CD4-positive, alpha-beta T cell (primary cell): ENCODE measurements at places on chromosomes 13 and 19.

DNA sequence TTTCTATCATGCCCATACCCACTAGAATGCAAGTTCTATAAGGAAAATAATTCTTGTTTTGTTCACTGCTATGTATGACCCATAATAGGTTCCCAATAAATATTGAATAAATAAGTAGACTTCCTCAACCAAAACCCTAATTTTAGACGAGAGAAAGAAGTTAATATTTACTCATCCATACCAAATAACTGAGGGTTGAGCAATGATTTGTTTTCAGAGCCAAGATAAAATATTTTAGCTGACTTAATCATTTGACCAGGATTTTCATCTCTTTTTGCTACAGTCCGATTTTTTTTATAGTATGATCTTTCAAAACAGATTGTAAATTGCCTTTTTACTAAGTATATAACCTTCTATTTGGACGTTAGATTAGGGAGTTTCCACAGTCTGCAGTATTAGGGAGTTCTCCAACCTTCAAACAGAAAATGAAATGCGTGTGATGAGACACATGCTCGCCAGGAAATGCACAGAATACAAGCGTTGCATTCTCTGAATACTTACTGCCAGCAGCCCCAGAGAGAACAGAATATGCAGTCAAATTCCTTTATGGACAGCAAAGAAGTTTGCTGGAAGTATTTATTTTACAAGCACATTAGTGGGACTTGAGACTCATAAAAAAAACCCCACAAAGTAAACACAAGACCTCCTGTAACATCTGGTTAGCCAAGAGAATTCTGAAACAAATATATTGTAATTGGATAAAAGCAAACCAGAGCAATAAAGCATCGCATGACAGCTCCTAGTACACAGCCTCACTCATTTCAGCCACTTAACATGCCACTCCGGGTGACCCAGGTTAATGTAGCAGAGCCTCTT lies 230.0 kb downstream of the MYO16 start:
- no peak for DNase-seq

DNA sequence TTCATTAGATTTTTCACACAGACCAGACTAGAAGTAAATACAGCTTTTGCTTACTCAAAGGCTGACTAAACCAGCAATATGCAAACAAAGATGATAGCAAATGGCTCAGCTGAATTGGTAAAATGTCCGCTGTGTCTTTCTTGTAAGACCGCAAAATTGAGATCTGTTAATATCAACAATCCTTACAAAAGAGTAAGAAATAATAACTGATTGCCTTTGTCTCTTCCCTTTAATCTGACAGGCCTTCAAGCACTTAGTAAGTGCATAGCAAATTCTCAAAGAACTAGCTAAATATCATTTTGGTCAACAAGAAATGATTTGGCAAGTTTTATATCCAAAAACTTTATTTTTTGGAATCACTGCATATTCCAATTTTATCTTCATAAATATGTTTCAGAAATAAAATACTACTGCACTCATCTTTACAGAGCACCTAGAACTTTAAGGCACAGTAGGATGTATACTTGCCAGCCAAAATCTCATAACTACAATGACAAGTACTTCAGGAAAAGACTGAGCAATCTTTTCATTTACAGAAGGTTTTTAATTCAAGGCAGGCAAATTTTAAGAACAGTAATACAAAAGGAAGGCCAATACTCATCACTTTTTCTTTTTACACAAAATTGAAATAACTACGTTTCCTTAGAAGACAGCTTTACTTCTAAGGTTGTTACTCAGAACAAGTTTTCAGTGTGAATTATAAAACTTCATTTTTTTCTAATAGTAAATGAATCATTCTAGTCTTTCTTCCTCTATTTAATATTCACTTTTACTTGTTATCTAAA lies 1.1 kb downstream of the ELF1 start:
- DNase-seq: no peak

- DNase-seq: no peak
These were observed 169.2 kb downstream of the URI1 start for GRCh38 chr19:30111021-30111855.

- no peak for DNase-seq
These were observed 294.7 kb downstream of the MYO16 start for GRCh38 chr13:108924134-108924533.

DNA sequence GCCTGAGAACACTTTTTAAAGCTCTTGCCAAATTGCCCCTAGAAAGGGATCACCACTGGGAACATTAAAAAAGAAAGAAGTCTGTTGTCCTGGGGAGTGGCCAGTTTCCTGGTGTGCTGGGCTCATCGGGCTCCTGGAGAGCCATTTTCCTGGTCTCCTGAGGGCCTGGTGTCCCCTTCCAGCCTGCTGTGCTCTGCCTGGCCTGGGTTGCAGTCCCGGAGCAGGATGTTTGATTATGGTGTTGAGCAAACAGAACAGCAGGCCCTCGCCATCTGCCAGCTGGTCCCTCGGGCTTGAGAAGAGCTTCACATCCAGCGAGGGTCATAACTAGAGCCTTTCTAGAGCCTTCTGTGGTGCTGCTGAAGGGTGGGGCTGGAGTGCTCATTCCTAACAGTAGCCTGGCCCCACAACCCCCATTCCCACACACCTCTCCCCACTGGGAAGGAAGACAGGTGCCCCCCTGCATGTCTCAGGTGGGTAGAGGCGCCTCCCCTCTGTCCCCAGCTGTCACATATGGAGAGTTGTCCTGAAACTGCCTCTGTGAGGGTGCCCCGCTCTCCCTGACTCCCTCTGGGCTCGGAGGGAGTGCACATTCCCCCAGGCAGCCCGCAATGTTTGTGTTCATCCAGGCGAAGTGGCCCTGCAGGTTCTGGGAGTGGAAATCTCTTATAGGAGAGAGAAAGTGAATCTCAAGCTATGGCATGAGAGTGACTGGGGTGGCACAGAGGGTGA lies 151.1 kb downstream of the SIPA1L3 start:
- no peak for DNase-seq

- DNase-seq: no peak
These were observed 78.2 kb downstream of the RASA3 start for GRCh38 chr13:114054264-114054663.

DNA sequence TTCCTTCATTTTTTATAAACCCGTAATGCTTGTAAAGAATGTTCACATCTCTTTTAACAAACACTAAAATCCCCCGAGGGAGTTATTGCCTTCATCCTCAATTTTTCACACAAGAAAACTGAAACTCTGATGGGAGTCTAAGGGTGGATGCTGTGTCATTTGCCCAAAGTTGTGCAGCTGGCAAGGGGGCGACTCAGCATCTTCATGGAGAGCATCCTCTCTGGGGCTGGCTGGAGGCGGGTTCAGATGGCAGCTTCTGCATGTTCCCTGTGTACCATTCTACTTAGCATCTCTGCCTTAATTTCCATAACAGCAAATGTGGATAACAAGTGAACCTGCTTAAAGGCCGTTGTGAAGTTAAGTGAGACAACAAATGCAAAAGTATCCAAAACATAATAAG lies 256.4 kb downstream of the IRS2 start:
- no peak for DNase-seq

GRCh38 chr19:52198678-52199077 lies 8.8 kb downstream of the PPP2R1A start:
- no peak for DNase-seq

DNA sequence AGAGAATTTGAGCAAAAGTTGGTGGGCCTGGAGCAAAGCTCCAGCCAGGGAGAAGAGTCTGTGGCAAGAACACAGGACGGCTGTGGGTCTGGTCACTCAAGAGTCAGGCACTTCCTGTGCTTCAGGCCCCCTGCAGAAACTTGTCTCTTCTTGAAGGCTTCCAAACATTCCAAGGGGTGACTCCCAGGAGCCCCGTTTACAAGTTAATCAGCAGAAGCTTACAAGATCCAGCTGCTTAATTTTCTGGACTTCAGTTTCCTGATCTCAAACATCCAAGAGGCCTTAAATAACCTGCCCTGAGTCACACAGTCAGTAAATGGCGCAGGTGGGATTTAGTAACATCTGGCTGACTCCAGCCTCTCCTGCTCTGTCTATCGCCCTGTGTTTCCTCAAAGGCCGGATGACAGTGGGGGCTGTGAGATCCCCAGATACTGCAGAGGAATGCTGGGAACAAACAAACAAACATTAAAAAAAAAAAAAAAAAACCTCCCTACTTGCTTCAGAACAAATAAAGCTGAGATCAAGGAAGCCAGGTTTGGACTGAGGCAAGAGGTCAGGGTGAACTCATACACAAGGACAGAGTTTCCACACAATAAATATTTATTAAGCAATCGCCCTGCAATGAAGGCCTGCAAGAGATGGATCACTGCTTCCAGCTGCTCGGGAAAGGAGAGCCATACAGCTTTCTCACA lies 175.4 kb upstream of the RFC3 start:
- DNase-seq: no peak

GRCh38 chr13:103656311-103656710 lies 590.1 kb upstream of the SLC10A2 start:
- no peak for DNase-seq

DNA sequence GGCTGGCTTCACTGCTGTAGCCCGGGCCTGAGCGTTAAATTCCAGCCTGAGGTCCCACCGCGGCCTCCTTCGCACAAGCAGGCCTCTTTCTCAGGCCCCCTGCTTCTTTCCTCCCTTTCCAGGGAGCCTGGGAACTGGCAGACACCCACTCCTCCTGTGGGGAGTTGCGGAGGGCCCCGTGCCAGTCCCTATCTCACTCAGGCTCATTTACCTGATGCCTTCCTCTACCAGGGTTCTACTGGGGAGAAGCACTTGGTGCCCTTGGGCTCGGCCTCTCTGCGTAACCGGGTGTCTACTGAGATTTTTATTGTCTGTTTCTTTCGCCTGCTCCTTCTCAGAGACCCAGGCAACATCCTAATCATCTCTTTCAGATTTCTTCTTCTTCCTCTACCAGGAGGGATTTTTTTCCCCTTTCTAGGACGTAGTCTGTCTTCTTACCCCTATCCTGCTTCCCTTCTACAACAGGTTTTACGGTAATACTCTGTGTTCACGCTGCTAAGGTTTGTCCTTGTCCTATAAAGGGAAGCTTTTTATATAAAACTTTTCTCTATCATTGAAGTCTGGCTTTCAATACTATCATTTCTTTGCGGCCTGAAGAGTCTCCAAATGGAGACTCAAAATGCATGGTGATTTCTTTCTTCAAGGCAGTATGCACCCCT lies 135.4 kb upstream of the GPR12 start:
- DNase-seq: no peak

DNA sequence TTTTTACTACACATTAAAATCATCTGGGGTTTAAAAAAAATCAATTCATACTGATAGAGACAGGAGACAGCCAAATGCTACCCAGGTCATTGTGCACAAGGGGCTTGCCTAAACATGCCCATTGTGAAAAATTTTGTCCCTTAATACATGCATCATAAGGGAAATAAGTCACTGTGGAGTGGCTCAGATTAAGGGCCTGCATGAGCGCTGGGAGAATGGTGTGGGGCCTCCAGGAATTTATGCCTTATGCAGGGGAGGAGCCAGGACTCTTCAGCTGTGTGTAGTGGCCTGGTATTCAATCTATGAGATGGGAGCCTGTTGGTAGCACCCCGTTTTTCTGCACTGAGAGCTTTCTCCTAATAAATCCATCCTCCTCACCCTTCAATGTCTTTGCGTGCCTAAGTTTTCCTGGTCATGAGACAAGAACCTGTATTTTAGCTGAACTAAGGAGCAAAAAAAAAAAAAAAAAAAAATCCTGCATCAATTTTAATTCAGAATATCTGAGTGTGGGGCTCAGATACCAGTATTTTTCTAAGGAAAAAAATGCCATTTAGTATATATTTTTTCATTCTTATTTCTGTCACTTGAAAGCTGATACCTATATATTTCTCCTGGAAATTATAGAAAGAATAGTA lies 997.6 kb upstream of the ATXN8OS start:
- no peak for DNase-seq

DNA sequence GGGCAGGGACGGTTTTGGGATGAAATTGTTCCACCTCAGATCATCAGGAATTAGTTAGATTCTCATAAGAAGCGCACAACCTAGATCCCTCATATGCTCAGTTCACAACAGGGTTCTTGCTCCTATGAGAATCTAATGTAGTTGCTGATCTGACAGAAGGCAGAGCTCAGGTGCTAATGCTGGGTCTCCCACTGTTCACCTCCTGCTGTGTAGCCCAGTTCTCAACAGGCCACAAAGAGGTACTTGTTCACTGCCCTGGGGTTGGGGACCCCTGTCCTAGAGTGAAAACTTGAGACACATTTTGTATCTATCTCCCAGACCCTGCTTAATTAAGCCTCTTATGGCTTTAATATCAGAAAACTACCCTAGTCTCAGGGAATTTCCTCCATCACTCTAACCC lies 966.0 kb downstream of the PCDH17 start:
- DNase-seq: no peak

- DNase-seq: no peak
These were observed 107.0 kb downstream of the ZNF486 start for GRCh38 chr19:20273951-20274570.

DNA sequence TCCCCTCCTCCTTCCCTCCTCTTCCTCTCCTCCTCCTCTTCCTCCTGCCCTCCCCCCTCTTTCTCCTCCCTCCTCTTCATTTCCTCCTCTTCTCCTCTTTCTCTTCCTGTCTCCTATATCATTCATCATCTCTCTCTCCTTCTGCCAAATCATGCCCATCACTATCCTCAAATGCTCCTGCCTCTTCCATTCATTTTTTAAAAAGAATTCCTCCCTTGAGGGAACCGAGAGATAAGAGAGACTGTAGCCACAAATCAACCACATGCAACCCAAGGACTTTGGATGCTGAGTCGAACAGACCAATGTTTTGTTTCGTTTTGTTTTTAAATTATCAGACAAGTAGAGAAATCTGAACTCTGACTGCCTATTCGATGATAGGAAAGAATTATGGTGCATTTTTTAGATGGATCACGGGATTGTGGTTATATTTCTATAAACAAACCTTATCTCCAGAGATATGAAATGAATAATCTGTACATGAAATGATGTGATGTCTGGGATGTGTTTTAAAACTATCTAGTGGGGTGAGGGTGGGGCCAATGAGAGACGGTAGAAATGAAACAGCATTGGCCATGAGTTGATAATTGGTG lies 9.5 kb upstream of the ZNF541 start:
- DNase-seq: no peak

DNA sequence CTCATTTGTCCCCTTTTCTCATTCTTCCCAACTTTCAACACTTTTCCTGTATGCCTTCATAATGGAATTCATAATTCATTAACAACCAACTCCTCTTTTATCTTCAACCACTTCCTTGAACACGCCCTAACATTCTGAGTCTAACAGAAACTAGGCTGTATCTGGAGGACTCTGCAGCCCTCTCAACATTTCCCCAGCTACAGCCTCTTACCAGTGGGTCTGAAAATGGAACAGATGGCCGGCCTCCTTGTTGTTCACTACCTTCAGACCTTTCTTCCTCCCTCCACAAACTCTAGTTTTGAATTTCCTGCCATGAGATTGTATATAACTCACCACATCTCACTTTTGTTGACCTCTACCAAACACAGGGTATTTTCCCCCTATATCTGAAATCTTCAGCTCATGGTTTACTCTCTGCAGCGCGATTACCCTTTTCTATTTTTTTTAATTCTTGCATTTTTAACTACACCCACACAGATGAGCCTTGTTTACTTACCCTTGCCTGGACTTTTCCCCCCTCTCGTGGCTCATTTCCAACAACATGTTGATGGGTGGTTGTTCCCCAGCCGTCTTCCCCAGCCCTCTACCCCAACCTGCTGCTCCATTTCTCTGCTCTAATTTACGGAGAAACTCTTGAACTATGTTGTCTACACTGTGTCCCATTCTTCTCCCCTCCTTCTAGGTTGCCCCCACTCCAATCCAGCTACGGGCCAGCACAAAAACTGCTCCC lies 846 bp downstream of the ZNF790 start:
- DNase-seq: no peak
